ENCODE measurements at places on chromosomes 13 and 19. TPM values are rescaled to one million over a fixed set of nuclear protein-coding genes. Genes with fewer than 3 reads are reported as not detected.

GRCh38 chr19:45876411-45877197 lies 9.3 kb downstream of the IRF2BP1 start:
- peak; percentile 75 for DNase-seq

GRCh38 chr13:110265682-110266430 lies 41.1 kb downstream of the COL4A1 start:
- DNase-seq: no peak

- no peak for DNase-seq
Observed at GRCh38 chr19:3293560-3293959, 69.1 kb downstream of the CELF5 start.

DNA sequence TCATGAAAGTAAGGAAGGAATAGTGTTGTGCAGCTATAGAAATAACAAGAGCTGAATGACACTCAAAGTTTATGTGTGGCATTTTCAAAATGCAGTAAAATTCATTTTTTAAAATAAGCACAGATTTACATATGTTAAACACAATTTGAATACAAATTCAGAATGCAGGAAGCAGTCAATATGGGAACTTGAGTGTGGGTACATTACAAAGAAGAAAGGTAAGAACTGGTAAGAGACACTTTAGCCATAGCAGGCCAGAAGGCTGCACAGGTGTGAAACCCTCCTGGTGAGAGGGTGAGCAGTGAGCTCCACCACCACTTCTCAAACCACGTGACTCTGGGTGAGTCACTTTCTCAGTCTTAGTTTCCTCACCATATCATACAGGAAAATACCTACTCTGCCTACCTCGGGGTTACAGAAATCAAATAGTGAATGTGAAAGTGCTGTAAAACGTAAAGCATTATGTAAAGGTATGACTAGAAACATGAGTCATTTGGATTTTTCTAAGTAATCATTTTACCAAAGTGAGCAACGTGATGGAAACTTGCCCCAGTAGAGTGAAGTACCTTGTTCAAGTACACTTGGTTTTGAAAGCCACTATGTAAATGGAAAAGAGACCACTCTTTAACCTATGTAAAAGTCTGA lies 40.5 kb downstream of the USP12 start:
- peak; percentile 90 for DNase-seq

GRCh38 chr13:21637296-21637695 lies 33.3 kb upstream of the MICU2 start:
- DNase-seq: no peak

- no peak for DNase-seq
Observed at GRCh38 chr19:54795758-54796157, 7.7 kb upstream of the KIR2DL4 start.

DNA sequence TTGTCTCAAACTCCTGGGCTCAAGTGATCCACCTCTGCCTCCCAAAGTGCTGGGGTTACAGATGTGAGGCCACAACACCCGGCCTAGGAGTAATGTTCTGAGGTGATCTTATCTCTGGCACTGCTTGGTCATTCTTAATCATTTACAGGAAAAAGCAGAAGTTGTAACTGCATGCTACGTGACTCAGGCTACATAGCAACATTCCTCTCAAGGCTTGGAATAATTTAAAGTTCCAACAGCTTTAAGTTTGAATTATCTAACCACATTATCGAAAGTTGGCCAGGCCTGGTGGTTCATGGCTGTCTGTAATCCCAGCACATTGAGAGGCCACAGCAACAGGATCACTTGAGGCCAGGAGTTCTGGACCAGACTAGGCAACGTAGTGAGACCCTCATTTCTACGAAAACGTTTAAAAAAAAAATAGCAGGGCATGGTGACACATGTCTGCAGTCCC lies 3.9 kb upstream of the B9D2 start:
- DNase-seq: no peak

DNA sequence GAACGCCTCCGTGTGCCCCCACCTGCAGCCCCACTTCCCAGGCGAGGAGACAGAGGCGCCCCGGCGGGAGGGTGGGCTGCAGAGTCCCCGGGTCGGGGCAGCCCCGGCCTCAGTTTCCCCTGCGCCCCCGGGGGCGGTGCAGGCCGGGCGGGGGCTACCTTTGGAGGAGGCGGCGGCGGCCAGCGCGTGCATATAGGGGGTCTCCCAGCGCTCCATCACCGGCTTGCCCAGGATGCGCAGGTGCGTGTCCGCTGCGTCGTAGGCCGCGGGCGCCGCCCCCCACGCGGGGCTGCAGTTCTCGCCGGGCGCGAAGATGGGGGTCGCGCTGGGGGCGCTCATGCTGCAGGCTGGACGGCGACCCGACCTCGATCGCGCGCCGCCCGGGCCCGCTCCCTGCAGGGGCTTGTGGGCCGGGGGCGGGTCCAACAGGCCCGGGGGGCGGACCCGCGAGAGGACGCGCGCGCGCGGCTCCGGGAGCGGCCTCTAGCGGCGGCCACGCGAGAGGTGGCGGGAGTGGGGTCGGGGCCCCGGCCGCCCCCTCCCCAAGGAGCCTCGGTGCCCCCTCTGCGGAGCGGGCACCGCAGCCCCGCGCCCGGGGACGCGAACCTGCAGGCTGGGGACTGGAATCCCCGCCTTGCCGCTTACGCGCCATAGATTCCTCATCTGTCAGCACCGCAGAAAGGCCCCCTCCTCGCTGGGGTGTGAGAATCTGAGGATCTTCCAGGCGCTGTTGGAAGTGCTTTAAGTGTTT lies at the start of gene GAMT:
GAMT (minus strand) TSS at position 405 of the 751 bp plus-strand sequence; CDS start at position 339, 66 bp downstream.
- DNase-seq: no peak

DNA sequence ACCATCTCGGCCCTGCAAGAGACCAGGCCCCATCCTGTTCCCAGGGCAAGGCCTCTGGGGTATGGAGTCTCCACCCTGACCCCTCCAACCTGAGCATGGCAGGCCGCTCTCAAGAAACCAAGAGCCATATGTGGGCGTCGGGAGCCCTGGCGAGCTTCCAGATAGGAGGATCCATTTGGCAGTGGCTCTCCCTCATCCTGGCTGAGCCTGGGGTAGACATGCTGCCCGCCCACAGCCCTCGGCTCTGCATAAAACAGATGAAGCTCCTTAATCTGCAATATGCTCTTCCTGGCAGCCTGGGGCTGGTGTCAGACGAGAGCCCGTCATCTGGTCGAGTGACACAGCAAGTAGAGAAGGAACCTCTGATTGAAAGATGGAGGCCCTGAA lies 6.1 kb downstream of the ATP13A1 start:
- DNase-seq: no peak

DNA sequence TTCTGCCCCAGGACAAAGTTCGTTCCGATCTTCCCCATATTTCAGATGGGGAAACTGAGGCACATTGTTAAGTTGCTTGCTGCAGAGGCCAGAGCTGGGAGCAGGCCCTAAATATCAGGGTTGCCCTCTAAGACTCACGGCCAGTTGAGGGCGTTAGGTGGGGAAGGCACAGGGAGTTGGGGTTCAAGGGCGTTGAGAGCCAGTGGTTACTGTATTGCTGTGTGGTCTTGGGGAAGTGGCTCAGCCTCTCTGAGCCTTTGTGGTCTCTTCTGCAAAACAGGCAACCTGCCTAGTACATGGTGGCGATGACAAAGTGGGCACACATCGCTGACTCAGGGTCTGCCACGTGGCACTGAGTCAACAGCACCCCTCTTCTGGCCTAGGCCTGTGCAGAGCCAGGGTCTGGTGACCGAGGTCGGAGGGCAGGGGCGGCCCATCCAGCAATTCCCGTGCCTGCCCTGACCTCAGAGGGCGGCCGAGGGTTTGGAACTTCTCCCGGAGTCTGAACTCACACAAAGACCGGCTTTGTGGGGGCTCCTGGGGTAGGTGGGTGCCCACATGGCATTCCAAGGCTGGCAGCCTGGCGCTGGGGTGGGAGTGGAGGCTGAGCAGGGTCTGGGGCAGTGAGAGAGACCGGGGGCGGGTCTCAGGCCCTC lies 10.2 kb downstream of the TNFAIP8L1 start:
- DNase-seq: no peak

GRCh38 chr13:25607096-25607495 lies 235.3 kb downstream of the ATP8A2 start:
- DNase-seq: no peak

GRCh38 chr13:79937771-79938216 lies 403.1 kb downstream of the SPRY2 start:
- DNase-seq: no peak

DNA sequence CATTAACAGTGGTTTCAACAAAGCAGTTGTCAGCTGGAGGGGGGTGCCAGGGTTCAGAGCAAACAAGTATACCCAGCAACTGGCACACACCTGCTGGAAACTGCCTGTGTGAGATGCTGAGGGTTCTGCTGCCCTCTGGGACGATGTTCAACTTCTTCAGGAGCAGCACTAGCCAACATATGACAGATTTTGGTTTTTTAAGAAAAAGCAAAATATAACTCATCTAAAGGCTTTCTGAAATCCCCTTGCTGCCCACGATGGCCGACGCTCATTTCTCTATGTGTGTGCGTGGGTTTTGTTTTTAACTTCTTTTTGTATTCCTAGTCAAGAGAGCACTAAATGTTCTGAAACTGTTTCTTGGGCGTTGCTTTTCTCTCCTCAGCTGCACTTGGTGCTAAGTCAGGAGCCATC lies 79.9 kb downstream of the MRPL57 start:
- DNase-seq: no peak

- no peak for DNase-seq
Observed at GRCh38 chr13:48158290-48158689, 63.4 kb upstream of the MED4 start.

DNA sequence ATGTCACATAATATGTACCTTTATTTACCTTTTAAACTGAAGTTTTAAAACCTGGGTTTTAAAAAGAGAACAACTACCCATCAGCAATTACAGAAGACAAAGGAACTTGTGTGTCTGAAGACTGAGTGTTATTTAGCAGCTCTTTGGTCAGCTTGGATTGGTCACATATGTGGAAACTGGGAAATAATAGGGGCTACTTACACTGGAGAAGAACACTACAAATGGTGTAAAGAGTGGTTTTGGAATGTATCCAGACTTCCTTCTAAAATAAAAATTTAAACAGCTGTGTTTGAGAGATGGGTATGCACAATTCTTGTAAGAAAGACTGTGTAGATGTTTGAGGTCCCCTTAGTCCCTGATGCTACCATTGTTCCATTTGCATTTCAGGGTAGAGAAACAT lies 13.3 kb downstream of the TNFRSF19 start:
- no peak for DNase-seq

GRCh38 chr13:32390048-32390447 lies 37.9 kb downstream of the N4BP2L1 start:
- no peak for DNase-seq

GRCh38 chr19:18427080-18427742 lies 8.0 kb downstream of the SSBP4 start:
- no peak for DNase-seq

- DNase-seq: no peak
Observed at GRCh38 chr13:80001510-80001842, 339.4 kb downstream of the SPRY2 start.

DNA sequence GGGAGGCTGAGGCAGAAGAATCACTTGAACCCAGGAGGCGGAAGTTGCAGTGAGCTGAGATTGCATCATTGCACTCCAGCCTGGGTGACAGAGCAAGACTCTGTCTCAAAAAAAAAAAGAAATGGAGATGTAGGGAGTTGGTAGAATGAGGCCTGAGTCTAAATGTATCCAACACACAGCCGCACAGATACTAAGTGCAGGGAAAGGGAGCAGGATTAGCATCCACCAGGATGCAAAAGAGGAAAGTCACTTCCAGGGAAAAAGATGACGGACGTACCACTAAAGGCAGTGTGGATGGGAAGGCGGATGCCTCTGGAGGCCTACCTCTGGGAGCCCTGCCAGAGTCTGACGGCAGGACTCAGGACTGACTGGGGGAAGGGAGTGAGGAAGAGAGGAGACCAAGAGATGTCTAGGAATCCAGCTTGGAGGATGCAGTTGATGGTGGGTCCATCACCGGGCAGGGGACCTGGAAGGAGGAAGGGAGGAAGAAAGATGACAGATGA lies 6.8 kb downstream of the FAM98C start:
- DNase-seq: no peak

GRCh38 chr13:73254827-73255226 lies 196.0 kb downstream of the KLF5 start:
- no peak for DNase-seq

DNA sequence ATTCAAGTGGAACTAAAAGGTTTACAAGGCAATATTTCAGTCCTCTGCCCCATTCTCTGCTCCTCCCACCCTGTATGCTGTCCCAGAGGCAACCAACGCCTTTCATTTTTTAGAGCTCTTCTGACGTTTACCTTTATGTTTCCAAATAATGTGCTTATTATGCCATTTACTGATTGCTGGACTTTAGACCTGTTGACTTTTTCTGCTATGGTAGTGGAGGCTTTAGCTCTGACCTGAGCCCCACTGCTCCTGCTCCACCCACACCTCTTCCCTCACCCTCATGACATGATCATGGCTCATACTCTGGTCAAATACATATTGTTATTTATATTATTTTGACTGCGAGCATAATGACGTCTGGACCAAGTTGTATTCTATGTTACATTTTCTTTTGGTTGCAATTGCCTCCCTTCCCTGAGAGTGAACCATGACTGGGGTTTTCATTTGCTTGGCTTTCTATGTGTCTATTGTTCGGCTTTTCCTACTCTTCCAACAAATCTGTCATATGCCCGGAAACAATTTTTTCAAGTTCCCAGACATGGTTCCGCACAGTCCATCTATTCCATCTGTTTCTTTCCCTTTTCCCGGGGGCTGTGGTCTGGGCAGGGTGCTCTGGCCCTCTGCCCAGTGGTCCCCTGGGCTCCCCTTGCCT lies 31.4 kb upstream of the GJB6 start:
- no peak for DNase-seq

DNA sequence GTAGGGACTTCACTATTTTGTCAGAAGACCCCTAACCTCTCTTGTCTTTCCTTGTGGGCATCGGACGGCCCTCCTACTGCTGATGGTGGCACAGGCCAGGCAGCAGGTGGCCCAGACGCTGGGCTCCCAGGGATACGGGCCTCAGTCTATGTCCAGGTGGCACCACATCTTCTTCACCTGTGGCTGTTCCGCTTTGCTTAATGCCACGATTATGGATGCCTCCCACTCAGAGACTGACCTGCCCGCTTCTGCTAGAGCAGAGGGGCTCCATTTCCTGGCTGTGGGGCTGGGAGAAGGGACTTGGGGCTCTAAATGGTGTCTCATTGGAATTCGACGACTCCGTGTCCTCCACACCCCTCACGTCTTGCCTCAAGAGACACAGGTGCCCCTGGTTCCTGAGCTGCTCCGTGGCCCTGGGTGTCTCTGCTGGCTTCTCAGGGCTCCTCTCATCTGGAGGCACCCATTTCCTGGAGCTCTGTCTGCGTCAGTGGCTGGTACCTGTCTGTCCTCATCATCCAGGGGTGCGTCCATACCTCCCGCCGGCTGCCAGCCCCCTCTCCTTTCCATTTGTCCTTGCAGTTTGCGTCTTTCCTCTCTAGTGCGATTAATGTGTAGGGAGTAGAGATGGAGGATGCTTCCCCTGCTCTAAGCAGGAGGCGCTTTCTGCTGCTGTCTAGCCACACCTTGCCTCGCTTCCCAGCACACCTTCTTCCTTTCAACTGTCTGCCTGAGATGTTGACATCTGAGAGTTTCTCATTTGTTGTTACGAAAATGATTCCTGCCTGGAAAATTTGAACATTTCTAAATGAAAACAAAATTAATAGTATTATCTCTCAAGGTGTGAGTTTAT lies 63.4 kb downstream of the TEX29 start:
- no peak for DNase-seq

- no peak for DNase-seq
Observed at GRCh38 chr19:1008268-1009040, 8.2 kb downstream of the GRIN3B start.

PSG7 gene
- not detected for total RNA-seq

STARD13 gene
- total RNA-seq: 0.50 TPM

MEDAG gene
- 0.14 TPM for total RNA-seq

C19orf67 gene
- total RNA-seq: not detected

ADPRHL1 gene
- 1.8 TPM for total RNA-seq

ELAVL3 gene
- total RNA-seq: 0.40 TPM

RRAS gene
- 10.4 TPM for total RNA-seq

SLC44A2 gene
- total RNA-seq: 67.9 TPM

RBM42 gene
- total RNA-seq: 109 TPM

OR7A10 gene
- total RNA-seq: not detected

Measured in natural killer cell treated with Interleukin-12 subunit alpha and Interleukin-12 subunit beta and Interleukin-15 and Interleukin-18, amount 100 ng/mL, for 72 hours (primary cell).